Left lung (tissue), 14 donors: ENCODE measurements at places on chromosomes 4 and X. TPM values are rescaled to one million over a fixed set of nuclear protein-coding genes. Genes with fewer than 3 reads are reported as not detected.

DNA sequence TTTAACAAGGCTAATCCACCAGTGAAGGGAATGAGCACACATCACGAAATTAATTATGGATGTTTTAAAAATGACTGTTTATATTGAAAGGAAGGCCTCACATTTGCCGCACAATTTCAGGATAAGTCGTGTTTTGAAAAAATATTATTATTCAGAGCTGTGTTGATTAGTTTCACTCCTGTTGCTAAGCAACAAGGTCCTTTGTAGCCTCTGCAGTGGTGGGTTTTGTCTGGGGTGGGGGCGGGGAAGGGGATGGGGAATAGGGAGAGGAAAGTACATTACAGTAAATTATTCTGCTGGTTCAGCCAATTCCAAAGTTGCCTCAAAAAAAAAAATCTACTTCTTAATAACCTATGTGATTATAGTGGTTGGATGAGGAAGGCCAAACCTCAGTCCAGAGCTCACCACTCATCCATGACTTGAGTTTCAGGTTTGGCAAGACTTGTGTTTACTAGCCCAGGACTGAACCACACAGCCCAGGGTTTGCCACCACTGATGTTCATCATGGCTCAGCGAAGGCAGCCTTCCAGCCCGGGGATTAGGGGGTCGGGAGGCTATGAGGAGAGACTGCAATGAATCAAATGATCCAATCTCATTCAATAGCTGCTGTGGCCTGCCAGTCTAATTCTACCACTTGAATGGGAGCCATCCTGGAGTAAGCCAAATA lies 162.5 kb upstream of the ATP6AP2 start:
- no peaks in the 10 kb centered on the region for H3K4me1 ChIP-seq
- H3K27me3 ChIP-seq, result no peaks in the 10 kb centered on the region
- H3K27ac ChIP-seq, result no peak overlapping the region
- no peaks in the 10 kb centered on the region for H3K36me3 ChIP-seq
- peak; percentile 6 for DNase-seq
- H3K4me3 ChIP-seq, result no peak overlapping the region

GRCh38 chr4:176545872-176546271 lies 226.1 kb downstream of the SPCS3 start:
- H3K4me1 ChIP-seq, result no peaks in the 10 kb centered on the region
- H3K27me3 ChIP-seq, result no peaks in the 10 kb centered on the region
- no peaks in the 10 kb centered on the region for H3K36me3 ChIP-seq
- no peak overlapping the region for H3K4me3 ChIP-seq

DNA sequence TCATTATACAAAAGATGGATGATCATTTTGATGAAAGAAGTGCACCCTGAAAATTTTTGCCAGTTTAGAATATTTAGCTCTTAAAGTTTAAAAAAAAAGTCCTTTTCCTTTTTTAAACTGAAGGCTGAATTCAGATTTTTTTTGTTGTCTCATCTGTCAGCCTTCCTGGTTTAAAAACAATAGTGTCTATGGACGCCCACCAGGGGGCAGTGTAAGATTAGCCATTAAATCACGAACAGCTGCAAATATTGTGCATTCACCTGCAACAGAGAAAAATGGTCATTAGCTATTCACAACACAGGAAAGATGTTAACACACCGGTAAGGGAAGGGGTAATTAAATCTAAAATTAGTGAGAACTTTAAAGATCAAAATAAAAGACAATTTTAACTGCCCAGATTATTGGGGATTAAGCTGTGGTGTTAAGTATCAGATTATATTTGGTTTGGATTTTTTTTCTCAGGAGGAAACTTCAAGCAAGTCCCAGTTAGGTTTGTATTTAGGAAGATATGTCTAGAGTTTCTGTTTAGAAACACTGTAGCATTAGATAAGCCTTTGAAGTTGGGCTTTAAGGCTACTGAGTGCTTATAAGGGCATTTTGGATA lies 4.4 kb upstream of the CXorf38 start:
- no peak for DNase-seq
- no peak overlapping the region for H3K4me3 ChIP-seq
- no peak overlapping the region for H3K27ac ChIP-seq
- H3K4me1 ChIP-seq, result peaks cover 3% of the 10 kb centered on the region
- peaks cover 19% of the 10 kb centered on the region for H3K36me3 ChIP-seq

DNA sequence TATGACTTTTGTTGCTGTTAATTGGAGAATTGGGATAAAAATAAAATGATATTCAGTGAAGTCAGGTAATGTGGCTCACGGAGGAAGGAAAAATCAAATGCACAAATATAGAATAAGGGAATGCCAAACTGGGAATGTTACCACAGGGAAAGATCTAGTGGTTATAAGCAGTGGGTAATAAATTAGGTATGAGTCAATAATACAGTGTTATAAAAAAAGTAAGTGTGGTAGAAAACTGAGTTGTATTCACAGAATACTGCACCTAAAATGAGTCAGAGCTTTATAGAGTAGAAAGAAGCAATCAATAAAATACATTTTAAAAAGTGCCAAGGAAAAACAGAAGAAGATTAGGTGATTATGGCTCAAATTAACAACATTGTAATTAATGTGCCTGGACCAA lies 34.5 kb downstream of the INTS12 start:
- DNase-seq, result no peak
- no peak overlapping the region for H3K4me3 ChIP-seq
- H3K27ac ChIP-seq, result no peak overlapping the region

MAOB gene
- total RNA-seq, result 19.5 TPM

PAGE2B gene
- total RNA-seq, result not detected

SLC4A4 gene
- total RNA-seq, result 17.0 TPM

TECRL gene
- total RNA-seq, result 0.65 TPM

SATL1 gene
- not detected for total RNA-seq
